Cerebellar cortex (tissue), 1 donor: ENCODE measurements at places on chromosomes 5 and 9.

DNA sequence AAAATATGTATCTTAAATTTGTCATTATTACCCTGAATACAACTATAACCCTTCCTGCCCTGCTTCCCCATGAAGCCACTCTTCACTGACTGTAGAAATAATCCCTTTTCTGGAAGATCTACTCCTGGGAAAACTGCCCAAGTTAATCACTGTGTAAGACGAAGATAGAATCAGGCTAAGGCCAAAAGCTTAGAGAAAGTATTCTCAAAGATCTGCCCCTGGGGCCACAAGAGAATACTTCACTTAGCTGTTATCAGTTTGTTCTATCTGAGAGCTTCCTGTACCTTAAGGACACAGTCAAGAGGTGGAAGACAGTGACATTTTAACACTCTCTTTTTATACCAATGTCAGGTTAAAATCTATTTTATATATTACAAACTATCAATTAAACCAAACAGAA lies 33.8 kb downstream of the RNF145 start:
- DNase-seq: no peak

DNA sequence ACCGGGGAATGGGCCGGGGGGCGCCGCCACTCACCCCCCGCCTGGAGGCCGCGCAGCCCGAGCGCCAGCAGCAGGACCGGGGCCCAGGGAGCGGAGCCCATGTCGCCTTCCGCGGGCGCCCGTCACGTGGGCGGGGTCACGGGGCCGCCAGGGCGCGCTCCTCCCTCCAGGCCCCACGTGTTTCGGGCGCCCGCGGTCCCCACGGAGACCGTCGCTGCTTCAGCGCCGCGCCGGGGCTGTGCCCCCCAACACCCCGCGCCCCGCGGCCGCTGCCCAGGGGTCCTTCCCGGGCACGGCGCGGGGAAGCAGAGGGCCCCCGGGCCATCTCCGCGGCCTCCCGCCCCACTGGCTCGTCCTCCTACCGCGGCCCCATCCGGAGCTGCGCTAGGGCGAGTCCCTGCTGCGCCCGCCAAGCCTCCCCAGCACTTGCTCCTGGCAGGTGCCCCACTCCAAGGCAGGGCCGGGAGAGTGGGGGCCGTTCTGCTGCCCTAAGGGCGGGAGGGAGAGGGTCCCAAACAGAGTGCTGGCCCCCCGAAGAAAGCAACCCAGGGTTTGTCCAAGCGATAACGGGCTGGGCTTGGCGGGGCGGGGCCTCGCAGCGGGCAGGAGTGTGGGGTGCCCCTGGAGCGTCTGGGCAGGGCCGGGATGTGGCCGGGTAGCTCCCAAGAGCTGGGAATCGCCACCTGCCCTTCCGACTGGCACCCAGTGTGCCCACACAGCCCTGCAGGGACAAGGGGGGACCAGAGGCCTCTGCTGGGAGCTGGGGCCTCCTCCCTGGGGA lies at the start of gene DPP7:
DPP7 (minus strand) TSS at position 121 of the 781 bp plus-strand sequence; CDS start at position 101, 20 bp downstream.
- DNase-seq: peak; percentile 40

GRCh38 chr5:95858661-95859595 lies 36.4 kb upstream of the GLRX start:
- peak; percentile 84 for DNase-seq

GRCh38 chr9:111078391-111079038 lies 40.2 kb upstream of the LPAR1 start:
- DNase-seq: no peak

- no peak for DNase-seq
These were observed 172.6 kb upstream of the RAI14 start for GRCh38 chr5:34483442-34484033.

GRCh38 chr5:157290981-157291711 lies 25.2 kb downstream of the CYFIP2 start:
- no peak for DNase-seq

- no peak for DNase-seq
These were observed 48.4 kb downstream of the GSN start for GRCh38 chr9:121316378-121316777.

DNA sequence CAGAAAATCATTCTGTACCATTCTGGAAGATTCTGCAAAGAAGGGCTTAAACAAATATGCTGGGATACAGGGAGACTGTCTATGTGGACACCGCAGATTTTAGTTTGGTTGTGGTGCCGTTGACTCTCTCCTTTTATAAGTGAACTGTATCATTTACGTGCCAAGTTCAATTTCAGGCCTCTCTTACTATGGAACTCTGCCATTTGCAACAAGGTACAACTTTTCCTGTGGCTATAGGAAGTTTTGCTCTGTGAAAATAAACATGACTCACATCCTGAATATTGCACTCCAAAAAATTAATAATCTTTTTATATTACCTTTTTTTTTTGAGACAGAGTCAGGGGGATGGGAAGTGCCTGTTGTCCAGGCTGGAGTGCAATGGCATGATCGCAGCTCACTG lies 29.7 kb upstream of the CSNK1G3 start:
- no peak for DNase-seq

DNA sequence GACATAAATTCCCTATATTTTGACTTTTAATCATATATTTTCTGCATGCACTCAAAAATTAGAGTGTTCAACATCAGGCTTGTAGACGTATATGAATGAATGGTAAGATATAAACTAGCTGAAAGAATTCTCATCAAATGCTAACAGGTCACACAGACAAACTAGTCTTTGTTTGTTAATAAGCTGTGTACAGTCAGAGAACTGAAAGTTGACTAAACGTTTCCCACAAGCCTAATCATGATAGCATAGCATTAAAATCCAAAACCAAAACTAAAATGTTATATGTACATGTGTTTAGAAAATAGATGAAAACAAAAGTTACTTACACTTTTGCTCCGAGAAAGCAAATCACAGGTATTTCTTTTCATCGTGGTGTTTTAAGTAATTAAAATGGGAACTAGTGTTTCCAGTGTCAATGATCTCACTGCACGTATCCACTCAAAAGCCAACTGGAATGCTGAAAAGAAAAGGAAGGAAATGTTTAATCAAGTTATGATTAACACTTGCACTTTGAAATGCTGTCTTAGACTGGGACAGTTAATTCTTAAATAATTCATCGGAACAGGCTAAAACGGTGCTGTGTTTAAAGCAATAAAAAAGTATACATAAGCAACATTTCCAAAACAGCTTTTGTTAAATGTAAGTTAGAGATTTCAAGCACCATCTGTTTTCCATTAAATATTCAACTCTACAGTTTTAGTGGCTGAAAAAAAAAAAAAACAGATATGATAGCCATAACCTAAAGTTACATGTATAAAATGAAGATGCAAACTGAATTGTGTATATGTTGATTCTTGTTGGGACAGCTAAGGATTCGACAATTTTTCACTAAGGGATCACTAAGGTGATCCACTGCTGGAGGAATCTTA lies 291.9 kb upstream of the PDE4D start:
- no peak for DNase-seq

- DNase-seq: no peak
These were observed 88.4 kb upstream of the BOD1 start for GRCh38 chr5:173704615-173705511.

GRCh38 chr5:102955488-102955887 lies 164.4 kb downstream of the GIN1 start:
- DNase-seq: no peak

DNA sequence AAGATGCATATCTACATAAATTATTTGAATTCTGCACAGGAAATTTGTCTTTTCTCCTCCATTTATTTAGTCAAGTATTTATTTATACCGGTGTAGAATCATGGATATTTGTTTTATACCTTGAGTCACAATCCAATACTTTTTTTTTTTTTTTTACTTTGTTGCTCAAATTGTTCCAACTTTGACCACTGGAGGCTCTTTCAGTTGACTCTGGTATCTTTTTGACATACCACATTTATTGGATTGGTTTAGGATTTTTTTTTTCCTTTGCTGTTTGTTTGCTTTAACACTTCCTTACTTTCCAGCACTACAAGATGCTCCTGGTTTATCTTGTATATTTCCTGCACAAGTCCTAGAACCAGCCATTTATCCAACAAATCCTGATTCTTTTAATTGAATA lies 543.1 kb upstream of the RIOK2 start:
- DNase-seq: no peak

DNA sequence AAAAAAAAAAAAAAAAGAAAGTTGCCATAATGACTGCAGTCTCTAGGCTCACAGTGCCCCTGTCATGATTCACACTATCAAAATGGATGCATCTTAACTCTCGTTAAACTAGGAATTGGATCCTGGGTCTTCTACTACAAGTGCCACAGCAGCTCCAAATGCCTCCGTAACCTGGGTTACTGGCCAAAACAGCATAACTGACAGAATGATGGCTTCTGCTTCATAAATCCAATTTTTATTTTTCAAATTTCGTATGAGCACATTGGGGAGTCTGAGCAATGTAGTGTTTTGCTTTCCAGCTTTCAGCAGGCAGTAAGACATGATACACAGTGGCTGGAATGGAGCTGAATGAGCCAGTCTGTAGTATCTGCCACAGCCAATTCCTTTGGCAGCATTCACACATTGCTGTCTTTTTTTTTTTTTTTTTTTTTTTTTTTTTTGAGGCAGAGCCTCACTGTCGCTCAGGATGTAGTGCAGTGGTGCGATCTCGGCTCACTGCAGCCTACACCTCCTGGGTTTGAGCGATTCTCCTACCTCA lies 36.0 kb upstream of the NPM1 start:
- no peak for DNase-seq

DNA sequence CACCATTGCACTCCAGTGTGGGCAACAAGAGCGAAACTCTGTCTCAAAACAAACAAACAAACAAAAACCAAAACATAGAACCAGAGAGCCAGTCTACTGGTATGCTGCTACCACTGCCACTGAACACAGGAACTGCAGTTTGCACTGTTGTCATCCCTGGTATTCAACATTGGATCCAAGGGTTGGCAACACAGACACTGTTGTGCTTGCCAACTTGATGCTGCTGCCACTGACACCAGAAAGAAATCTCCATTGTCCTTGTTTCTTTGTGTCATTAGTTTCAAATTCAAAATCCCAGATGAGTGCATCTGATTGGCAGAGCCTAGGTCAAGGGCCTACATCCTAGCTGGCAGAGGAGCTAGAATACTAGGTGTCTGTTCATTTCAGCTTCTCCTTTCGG lies 16.2 kb downstream of the HINT1 start:
- DNase-seq: no peak

DNA sequence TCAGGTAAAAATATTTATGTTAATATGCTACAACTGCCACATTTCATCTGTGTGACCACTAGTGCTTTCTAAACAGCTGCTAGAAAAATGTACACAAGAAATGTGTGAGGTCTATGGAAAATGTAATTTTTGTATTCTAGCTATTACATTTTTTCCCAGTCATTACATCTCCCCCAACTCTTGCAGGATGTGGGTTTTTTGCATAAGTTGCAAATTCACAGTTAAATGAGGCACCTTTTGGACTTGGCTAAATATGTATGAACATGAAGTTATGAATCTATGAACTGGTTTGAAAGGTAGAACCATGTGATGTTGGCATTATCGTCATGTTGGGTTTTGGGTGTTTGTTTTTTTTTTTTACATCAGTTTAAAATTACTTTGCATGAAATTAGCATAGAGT lies 590.4 kb upstream of the WWC1 start:
- DNase-seq: no peak

GRCh38 chr5:177494346-177495195 lies 2.8 kb downstream of the PDLIM7 start:
- peak; percentile 34 for DNase-seq

- DNase-seq: peak; percentile 1
These were observed 31.0 kb upstream of the ANKRD34B start for GRCh38 chr5:80600943-80601693.

DNA sequence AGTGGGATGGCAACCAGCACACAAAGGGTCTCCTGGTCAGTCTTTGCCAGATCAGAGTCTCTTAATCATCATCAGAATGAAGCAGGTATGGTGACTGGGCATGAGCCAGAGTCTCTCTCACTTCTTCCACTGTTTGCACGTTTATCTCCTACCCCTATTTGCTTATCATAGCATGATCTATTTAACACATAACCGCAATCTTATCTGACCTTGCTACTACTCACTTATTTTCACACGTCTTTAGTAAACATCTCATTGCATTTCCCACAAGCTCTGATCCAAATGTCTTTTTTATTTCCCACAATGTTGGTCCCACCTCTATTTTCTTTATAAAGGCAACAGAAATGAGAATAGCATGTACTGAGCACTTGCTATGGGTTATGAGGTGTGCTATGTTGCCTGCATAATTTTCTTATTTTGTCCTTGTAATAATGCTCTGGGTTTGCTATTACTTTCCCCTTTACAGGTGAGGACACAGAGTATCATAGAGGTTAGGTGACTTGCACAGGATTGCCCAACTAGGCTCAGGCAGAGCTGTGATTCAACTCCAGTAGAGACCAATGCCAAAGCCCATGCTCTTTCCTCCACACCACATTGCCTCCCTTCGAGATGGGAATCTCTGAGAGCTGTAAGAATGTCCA lies 39.7 kb upstream of the IL7R start:
- no peak for DNase-seq

DNA sequence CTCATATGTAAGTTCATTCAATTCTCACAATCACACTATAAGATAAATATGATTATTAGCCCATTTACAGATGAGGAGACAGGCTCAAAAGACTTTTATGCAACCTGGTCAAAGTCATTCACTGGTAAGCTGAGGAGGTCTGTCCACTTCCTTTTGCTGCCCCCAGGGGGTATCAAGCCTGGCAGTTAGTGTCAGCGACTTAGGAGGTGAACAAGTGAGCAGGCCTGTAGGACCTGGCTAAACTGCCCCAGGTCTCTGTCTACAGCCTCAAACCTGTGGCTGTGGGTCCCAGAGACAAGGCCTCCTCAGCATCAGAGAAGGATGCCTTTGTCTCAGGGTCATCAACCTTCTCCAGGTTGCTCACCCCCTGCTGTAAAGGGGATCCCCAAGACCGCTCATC lies 10.4 kb downstream of the TGFBI start:
- DNase-seq: no peak

DNA sequence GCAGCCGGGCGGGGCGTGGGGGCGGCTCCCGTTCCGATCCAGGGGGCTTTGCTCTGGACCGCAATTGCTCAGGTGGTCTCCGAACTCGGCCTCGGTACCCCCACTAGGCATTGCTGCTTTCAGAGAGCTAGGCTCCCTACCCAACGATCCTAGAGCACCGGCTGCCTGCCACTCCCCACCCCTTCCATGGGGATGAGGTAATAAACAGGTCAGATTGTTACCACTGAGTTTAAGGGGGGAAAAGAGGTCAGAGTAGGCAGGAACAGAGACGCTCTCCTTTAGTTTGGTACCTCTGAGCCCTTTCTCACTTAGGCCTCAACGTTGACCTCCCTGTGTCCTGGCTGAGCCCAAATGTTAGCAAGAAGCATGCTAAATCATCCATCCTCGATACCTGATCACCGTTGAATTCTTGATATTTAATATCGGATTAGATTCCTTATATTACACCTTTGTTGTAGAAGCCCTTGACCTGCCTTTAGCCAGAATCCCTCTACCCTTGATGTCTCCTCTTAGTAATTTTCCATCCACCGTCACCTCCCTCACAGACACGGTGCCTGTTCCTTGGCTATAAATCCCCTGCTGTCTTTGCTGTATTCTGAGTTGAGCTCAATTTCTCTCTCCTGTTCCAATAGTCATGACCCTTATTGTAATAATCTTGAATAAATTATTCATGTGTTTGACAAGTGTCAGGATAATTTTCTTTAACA lies 588 bp upstream of the PLPP1 start:
- peak; percentile 77 for DNase-seq

- no peak for DNase-seq
These were observed 9.3 kb downstream of the SCAMP1 start for GRCh38 chr5:78369680-78370079.

- DNase-seq: no peak
These were observed 175.6 kb upstream of the NREP start for GRCh38 chr5:111932628-111933027.

GRCh38 chr5:125410537-125411070 lies 664.2 kb upstream of the ZNF608 start:
- peak; percentile 53 for DNase-seq

GRCh38 chr9:73138516-73138915 lies 13.1 kb upstream of the ANXA1 start:
- no peak for DNase-seq
